Brain pericyte (primary cell): ENCODE measurements at places on chromosomes 11 and 22.

DNA sequence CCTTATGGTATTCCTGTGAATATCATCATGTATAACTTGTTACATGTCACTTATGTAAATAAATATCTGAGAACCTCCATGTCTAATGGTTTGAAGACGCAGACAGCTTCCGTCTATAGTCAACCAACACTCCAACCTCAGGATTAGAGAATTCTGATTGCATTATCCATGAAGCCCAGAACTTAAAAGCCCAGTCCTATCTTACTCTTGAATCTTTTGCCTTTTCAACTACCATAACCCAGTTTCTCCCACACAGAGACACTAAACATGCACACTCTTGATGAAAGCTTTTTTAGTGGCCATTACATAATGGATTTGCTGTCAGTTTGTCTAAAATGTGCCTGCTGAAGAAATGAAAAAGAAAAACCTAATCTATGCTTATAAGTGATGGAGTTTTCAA is 1219.2 kb downstream of the LRRC4C start:
- no peak for DNase-seq

DNA sequence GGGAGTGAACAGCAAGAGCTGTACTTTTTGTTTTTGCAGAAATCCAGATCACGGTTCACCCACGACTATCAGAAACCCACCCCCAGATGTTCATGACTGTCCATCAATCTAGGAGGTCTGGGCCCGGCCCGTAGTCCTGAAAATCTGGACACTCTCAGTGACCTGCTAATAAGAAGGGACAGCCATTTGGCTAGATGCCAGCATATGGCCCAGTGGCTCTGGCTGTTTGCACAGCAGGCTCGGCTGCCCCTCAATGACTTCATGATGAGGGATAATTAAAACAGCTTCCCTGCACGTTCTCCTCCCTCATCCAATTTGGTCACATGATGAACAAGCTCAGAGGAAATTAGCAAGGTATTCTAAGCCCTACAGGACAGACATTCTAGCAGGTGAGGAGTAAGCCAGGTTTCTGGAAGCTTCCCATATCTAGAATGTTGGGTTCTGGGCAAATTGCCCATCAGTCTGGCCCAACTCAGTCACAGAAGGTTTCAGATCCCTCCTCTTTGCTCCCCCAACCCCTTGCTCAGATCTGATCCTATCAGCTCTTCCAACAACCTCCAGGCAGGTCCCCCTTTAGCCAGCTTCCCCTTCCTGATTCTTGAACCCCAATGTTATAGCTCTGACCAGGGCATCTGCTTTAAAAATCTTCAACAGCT is 397.3 kb downstream of the SHANK2 start:
- DNase-seq = no peak

- no peak for DNase-seq
Measured at GRCh38 chr11:46457021-46457420, 65.4 kb upstream of the CHRM4 start.

GRCh38 chr11:131987703-131988102 is 617.3 kb downstream of the NTM start:
- DNase-seq = no peak

DNA sequence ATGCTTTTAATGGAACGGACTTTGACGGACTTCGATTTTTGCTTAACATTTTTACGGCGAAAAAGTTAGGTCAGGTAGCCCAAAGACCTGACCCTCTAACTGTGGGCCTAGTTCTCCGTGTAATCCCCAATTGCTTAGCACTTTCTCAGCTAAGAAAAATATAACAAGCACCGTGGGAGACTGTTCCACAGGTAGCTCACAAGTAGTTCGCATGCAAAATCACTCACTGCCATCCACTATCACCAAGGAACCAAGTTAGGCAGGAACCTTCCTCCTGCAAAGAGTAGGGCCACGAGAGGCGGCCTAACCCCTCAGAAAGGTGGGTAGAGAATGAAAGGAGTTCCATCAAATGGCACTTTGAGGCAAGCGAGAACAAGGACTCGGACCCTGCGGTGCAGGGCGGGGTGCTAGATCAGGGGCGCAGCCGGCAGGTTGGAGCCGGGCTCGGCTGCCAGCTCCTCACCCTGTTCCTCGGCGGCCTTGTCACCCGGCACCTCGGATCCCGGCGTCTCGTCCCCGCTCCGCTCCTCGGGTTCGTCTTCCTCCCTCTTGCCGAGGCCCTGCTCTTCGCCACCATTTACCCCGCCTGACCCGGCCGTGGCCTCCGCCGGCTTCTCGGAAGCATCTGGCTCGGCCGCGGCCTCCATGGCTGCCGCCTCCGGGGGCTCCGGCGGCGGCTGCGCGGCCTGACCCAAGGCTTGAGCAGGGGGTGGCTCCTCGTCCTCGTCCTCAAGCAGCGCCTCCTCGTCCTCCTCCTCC is 922 bp downstream of the HNRNPUL2 start:
- DNase-seq = no peak

GRCh38 chr11:27663326-27663725 is 36.9 kb downstream of the BDNF start:
- DNase-seq = no peak

- DNase-seq = no peak
Measured at GRCh38 chr11:1864831-1865665, 12.2 kb downstream of the LSP1 start.

DNA sequence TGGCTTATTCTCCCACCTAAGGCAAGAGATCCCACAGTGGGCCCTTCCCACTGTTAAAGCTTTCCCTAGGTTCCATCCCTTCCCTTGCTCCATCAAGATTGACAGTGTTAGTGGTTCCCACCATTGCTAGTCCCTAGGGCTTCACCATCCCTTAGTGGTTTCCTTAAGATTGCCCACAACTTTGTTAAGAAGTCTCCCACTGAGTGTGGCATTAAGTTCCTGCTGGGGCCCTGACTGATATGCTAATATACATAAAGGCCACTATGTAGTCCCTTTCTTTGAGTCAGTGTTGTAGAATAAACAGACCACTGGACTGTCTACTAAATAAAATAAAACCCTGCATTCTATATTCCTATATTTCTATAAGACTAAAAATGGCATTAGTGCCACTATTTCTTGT is 176.1 kb downstream of the GUCY1A2 start:
- DNase-seq = no peak

GRCh38 chr11:68686486-68686885 is 2.1 kb downstream of the GAL start:
- no peak for DNase-seq

GRCh38 chr11:10694486-10695239 is 1.1 kb upstream of the IRAG1 start:
- DNase-seq = no peak
